ENCODE measurements at places on chromosomes 5 and 9.

GRCh38 chr5:170639221-170639925, 135.6 kb downstream of the KCNIP1 start:
- H3K36me3 ChIP-seq, result no peaks in the 10 kb centered on the region
- H3K4me3 ChIP-seq, result no peak overlapping the region
- H3K27ac ChIP-seq, result no peak overlapping the region
- DNase-seq, result no peak

DNA sequence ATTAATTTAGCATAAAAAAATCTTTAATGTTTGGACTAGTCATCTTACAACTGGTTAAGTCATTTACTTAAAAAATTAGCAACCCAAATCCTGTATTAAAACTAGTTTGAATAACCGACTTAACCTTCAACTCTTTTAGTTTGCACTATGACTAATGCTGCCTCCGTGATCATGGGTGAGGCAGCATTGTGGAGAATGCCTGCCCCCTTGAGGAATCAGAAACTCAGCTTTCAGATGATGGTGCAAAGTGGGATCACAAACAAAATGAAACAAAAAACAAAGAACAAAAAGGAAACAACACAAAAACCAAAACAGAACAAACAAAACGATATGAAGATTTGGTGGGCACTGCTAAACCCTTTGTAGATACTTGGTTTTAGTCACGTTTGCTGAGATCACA, 127.0 kb upstream of the PALM2AKAP2 start:
- no peak overlapping the region for H3K27ac ChIP-seq
- no peak overlapping the region for H3K4me3 ChIP-seq
- no peaks in the 10 kb centered on the region for H3K4me1 ChIP-seq
- H3K27me3 ChIP-seq, result no peaks in the 10 kb centered on the region
- no peaks in the 10 kb centered on the region for H3K36me3 ChIP-seq

DNA sequence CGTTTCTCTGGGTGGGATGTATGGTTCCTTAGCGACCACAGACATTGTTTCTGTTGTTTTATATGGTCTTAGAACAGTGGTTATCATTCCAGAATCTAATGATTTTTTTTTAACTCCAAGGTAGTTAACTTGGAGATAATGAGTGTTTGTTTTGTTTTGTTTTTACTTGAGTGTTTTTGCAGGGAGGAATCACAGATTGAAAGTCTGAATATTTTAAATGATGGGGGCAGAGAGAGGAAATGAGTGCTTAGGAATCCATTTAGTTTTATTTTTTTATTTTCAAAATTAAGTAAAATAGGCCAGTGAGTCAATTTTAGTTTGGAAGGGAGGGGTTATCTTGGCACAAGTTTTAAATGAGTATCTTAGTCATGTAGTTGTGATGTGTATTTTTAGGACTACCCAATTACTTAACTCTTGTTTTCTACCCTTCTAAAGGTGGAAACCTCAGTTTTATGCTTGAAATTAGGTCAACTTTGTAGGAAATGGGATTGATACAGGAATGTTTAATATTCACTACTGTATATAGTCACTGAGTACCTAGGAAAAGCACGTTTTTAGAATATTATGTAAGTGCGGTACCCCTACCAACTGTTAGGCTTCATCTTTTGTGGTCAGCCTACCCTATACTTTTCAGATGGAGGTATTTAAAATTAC, 2.0 kb downstream of the UBE2R2 start:
- no peak for DNase-seq
- no peaks in the 10 kb centered on the region for H3K27me3 ChIP-seq
- H3K27ac ChIP-seq, result peak overlapping the region; percentile 87
- peak overlapping the region; percentile 96 for H3K4me3 ChIP-seq

- no peaks in the 10 kb centered on the region for H3K36me3 ChIP-seq
- H3K27ac ChIP-seq, result no peak overlapping the region
- H3K4me1 ChIP-seq, result no peaks in the 10 kb centered on the region
- no peak overlapping the region for H3K4me3 ChIP-seq
- DNase-seq, result no peak
These were observed 6.3 kb upstream of the IRX2 start for GRCh38 chr5:2757563-2758351.

DNA sequence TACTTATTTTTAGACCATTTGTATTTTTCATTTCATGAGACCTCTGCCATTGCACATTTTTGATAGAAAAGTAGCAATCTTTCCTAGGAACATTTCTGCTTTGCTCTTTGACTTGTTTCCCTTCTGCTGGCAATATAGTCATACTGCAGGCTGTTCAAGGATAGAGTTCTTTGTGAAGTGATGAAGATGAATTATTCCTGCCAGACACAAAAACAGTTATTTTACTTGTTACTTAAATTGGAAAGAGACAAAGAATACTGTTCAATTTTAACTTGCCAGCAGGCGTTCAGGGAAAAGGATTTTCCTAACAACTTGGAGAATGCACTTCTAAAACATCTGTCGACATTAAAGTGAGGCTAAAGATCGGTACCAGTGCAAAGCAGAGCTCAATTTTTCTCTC, 251.7 kb upstream of the ACTBL2 start:
- peak overlapping the region; percentile 73 for H3K27ac ChIP-seq
- H3K4me3 ChIP-seq, result no peak overlapping the region
- no peaks in the 10 kb centered on the region for H3K36me3 ChIP-seq
- DNase-seq, result no peak
- H3K27me3 ChIP-seq, result no peaks in the 10 kb centered on the region

GRCh38 chr5:170503990-170504596, at the start of gene KCNIP1:
KCNIP1 (plus strand) TSS chr5:170504020.
- H3K27ac ChIP-seq, result no peak within 1 kb of the TSS
- no peak within 1 kb of the TSS for H3K4me3 ChIP-seq
- no peak for DNase-seq
- H3K36me3 ChIP-seq, result no peaks in the 10 kb centered on the region
- H3K4me1 ChIP-seq, result no peaks in the 10 kb centered on the region
- peaks cover 14% of the 10 kb centered on the region for H3K27me3 ChIP-seq

GRCh38 chr5:76638479-76638878, 15.3 kb upstream of the F2RL2 start:
- H3K36me3 ChIP-seq, result no peaks in the 10 kb centered on the region
- no peaks in the 10 kb centered on the region for H3K27me3 ChIP-seq
- H3K4me1 ChIP-seq, result no peaks in the 10 kb centered on the region
- no peak for DNase-seq
- H3K27ac ChIP-seq, result no peak overlapping the region

DNA sequence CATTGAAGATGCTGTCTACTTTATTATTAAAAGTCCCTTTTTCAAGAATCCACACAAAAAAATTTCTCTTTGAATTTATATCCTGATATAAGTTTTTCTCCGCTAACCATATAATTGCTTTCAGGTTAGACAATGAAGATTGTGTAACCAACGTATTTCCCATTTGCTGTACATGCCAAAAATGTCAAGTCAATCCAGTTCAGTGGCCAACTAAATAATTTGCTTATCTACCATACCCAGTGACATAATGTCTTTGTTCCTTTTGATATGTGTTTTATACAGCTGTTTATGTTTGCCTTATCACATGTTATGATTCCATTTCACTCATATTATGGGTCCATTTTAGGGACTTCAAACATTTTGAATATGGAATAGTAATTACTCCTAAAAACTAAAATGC, 349.9 kb downstream of the EFNA5 start:
- no peak overlapping the region for H3K4me3 ChIP-seq
- no peaks in the 10 kb centered on the region for H3K36me3 ChIP-seq

DNA sequence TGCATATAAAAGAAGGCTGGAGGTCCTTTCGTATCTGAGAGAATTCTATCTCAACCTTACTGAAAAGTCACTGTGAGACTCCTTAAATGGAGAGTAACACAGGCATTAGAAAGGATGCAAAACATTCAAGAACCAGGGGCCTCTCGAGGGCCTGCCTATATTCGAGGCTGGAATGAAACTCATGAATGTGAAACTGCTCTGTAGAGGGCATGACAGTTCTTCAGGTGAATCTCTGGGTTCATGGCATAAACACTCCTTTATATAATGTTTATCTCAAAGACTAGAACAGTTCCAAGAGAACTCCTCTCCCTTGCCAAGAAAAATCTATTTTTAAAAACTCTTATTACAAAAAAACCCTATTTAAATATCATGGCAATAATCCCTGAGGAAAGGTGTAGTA, 113.9 kb downstream of the SEC61B start:
- no peaks in the 10 kb centered on the region for H3K27me3 ChIP-seq
- DNase-seq, result no peak
- no peak overlapping the region for H3K4me3 ChIP-seq
- no peak overlapping the region for H3K27ac ChIP-seq
- H3K4me1 ChIP-seq, result no peaks in the 10 kb centered on the region
- H3K36me3 ChIP-seq, result no peaks in the 10 kb centered on the region

- no peaks in the 10 kb centered on the region for H3K36me3 ChIP-seq
- H3K27me3 ChIP-seq, result no peaks in the 10 kb centered on the region
- no peak for DNase-seq
These were observed at the start of gene TAL2 for GRCh38 chr9:105662184-105663104. TAL2 (plus strand) TSS chr9:105662457; CDS start chr9:105662497, 40 bp downstream.

DNA sequence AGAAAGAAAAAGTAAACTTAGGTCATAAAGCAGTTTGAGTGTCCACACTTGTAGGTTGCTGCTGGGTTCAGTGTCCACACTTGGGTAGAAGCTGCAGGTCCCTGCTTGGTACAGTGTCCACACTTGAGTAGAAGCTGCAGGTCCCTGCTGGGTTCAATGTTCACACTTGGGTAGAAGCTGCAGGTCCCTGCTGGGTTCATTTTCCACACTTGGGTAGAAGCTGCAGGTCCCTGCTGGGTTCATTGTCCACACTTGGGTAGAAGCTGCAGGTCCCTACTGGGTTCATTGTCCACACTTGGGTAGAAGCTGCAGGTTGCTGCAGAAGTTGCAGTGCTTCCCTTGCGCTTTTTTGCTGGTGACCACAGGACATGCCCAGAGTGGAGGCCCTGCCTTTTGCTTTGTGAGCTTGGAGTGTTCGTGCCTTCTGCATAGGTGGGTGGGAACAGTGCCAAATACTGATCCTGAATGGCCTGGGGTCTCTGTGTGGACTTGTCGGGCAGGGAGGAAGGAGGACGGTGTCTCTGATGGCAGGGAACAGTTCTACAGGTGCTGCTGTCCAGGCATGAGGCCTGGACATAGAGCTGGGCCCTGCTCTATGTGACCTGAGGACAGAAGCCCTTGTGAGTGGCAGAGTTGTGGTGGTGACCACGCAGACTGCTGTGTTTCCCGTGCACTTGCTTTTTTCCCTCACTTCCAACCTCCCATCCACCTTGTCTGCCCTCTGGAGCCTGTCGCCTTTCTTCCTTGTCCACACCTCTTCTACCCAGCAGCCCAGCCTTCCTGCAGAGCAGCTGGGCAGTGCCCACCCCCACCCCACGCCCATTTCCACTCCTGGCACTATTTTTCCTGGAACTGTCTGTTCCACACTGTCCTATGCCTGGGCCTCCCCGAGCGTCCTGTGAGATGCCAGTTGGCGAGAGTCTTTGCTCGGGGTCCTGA, 120.8 kb downstream of the EHMT1 start:
- H3K4me3 ChIP-seq, result no peak overlapping the region
- no peak overlapping the region for H3K27ac ChIP-seq
- no peak for DNase-seq
- no peaks in the 10 kb centered on the region for H3K4me1 ChIP-seq

DNA sequence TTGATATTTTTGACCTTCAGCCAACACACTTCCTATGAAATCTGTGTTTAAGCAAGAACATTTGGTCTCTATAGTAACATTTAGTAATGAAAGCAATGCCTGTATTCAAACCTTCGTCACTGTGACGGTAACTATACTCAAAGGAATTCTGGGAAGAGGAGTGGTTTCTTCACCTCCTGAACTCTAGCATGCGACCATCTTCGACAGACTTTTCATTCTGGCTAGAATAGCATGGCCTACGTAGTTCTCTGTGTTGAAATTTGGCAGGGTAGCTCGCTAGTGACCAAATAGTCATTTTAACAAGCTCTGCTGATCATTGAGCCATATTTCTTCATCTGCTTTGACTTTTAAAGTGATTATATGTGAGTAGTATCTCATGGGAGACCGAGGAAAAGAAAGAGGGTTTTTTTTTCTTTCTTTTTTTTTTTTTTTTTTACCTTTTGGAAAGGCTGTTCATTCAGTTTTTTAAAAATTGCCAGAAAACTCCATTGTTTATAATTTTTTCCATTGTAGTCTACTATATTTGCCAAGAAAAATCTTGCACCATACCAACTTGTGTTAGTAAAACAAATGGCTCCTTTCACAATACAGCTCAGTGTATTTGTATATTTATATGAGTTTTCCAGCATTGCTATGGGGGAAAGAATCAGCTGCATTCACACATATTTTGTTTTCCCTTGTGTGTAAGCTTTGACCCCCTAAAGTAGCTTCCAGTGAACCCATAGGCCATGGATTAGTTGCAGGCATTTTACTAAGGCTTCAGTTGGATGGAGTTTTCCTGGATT, 166.8 kb downstream of the NNT start:
- H3K36me3 ChIP-seq, result no peaks in the 10 kb centered on the region
- DNase-seq, result no peak
- H3K27me3 ChIP-seq, result no peaks in the 10 kb centered on the region
- H3K4me1 ChIP-seq, result no peaks in the 10 kb centered on the region
- no peak overlapping the region for H3K4me3 ChIP-seq
- no peak overlapping the region for H3K27ac ChIP-seq

GRCh38 chr9:121242219-121242958, 25.6 kb upstream of the GSN start:
- no peak for DNase-seq
- no peak overlapping the region for H3K4me3 ChIP-seq
- no peaks in the 10 kb centered on the region for H3K36me3 ChIP-seq

GRCh38 chr9:129094387-129095169, 13.7 kb downstream of the DOLPP1 start:
- H3K36me3 ChIP-seq, result no peaks in the 10 kb centered on the region
- no peaks in the 10 kb centered on the region for H3K4me1 ChIP-seq
- H3K27ac ChIP-seq, result no peak overlapping the region
- DNase-seq, result no peak

- H3K4me1 ChIP-seq, result no peaks in the 10 kb centered on the region
- H3K27me3 ChIP-seq, result peaks cover 2% of the 10 kb centered on the region
- no peaks in the 10 kb centered on the region for H3K36me3 ChIP-seq
- no peak overlapping the region for H3K27ac ChIP-seq
- H3K4me3 ChIP-seq, result no peak overlapping the region
These were observed 146.4 kb upstream of the MAP3K1 start for GRCh38 chr5:56668996-56669395.

DNA sequence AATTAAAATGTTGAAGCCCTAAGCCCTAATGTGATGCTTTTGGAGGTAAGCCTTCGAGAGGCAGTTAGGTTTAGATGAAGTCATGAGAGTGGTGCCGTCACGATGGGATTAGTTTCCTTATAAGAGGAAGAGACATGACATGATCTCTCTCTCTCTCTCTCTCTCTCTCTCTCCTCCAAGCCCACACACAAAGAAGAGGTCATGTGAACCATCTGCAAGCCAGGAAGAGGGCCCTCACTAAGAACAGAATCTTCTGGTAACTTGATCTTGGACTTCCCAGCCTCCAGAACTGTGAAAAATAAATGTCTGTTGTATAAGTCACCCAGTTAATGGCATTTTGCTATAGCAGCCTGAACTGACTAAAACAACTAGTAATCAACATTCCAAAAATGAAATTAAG, 175.5 kb downstream of the GNA14 start:
- no peaks in the 10 kb centered on the region for H3K4me1 ChIP-seq
- no peak for DNase-seq
- no peak overlapping the region for H3K4me3 ChIP-seq
- no peaks in the 10 kb centered on the region for H3K27me3 ChIP-seq

- no peak overlapping the region for H3K4me3 ChIP-seq
- no peak for DNase-seq
- H3K27me3 ChIP-seq, result no peaks in the 10 kb centered on the region
- H3K27ac ChIP-seq, result no peak overlapping the region
- H3K4me1 ChIP-seq, result no peaks in the 10 kb centered on the region
- H3K36me3 ChIP-seq, result no peaks in the 10 kb centered on the region
These were observed 25.2 kb upstream of the TNIP1 start for GRCh38 chr5:151106043-151106442.

- no peak for DNase-seq
- no peak overlapping the region for H3K27ac ChIP-seq
- H3K27me3 ChIP-seq, result no peaks in the 10 kb centered on the region
- peaks cover 22% of the 10 kb centered on the region for H3K36me3 ChIP-seq
These were observed 6.6 kb downstream of the POC5 start for GRCh38 chr5:75710637-75711036.
